Activated naive CD4-positive, alpha-beta T cell (primary cell): ENCODE measurements at places on chromosomes 4 and X.

- no peak for DNase-seq
Measured at GRCh38 chr4:743463-744211, 38.0 kb downstream of the PCGF3 start.

DNA sequence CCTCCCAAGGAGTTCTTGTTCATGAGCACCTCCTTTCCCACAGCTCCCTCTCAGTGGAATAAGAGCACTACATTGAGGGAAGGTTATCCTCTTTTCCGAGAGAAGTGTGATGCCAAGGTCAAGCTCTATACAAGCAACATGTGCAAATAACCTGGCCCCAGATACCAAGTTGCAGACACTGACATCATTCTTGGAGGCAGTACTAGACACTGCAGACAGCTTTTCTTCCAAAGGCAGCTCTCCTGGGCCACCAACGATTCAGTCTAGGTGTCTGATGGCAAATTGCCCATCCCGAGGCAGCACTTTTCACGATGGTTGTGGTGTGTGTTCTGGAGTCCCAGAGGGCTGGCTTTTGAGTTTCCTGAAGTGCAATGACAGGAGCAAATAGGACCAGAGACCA, 384.9 kb downstream of the TLL1 start:
- no peak for DNase-seq

DNA sequence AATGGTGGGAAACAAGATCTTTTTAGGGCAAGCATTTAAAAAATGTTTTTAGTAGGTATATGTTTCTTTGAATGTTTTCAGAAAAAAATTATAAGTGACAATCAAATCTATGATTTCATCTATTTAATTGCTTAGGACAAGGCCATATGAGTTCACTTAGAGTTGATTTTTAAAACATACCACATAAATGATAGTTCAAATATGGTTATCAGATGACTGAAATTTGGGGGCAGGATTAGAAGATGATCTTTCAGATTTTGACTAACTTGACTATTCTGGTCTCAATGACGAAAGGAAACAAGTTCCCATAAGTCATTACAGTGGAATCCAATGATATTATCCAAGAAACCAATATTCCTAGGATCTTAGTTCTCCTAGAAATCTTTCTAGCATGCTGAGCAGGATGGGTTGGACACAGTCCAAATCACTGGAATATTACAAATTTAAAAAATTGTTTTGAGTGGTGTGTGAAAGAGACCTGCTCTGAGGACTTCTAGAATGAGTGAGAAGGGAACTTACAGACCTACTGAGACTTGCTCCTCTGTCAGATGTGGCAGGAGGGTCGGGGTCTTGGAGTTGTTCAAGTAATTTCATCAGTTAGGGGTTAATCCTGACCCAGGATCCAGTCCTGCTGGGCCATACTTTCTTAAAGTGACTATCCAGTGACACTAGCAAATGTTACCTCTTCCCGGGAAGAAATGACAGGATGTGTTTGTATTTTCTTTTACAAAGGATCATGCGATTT, 20.0 kb downstream of the RHOH start:
- no peak for DNase-seq

- no peak for DNase-seq
Measured at GRCh38 chr4:167787231-167787630, 305.1 kb upstream of the ANXA10 start.

DNA sequence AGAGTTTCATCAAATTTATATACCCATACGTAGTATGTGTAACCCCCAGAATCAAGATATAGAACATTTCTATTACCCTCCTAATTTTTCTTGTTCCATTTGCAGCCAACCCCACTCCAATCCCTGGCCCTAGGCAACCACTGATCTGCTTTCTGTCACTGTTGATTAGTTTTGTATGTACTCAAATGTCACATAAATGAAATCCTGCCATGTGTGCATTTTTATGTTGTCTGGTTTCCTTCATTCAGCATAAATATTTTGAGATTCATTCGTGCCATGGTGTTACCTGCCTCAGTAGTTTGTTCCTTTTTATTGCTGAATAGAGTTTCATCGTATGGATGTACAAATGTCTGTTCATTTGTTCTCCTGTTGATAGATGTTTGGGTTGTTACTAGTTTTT, 126.3 kb downstream of the MID1IP1 start:
- no peak for DNase-seq

GRCh38 chr4:153064571-153064970, 128.4 kb downstream of the FHDC1 start:
- no peak for DNase-seq

DNA sequence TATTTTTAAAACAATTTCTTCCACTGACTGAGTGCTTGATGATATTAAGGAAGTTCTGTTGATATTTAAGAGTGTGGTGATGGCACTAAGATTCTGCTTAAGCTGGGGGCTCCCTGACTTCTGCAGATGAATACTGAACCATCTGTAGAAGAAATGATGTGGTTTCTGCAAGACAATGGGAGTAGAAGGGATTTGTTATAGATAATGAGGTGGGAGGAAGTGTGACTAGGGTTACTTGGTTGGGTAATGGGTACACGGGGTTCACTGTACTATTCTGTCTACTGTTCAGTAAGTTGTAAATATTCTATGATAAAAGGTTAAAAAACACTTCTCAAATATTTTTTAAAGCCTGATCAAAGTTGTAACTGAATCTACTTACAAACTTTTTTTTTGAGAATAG, 60.9 kb upstream of the TXK start:
- no peak for DNase-seq

- DNase-seq: no peak
Measured at GRCh38 chr4:106775636-106776035, 260.5 kb downstream of the DKK2 start.

DNA sequence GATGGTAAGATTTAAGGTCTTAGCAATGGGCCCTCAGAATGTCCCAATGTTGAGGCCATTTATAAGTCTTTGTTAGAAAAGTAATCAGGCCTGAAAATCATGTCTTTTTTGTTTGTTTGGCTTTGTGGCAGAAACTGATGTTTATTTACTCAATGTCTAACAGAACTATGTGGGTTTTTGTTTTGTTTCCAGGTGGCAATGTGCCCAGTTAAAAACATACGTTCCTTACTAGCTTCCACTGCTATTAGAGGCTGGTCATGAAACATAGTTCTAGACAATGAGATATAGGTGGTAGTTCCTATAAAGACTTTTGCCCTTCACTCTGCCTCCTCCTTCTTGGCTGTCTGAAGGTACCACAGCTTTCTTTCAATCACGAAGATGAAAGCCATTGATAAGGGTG, 108.8 kb downstream of the C4orf51 start:
- DNase-seq: no peak

DNA sequence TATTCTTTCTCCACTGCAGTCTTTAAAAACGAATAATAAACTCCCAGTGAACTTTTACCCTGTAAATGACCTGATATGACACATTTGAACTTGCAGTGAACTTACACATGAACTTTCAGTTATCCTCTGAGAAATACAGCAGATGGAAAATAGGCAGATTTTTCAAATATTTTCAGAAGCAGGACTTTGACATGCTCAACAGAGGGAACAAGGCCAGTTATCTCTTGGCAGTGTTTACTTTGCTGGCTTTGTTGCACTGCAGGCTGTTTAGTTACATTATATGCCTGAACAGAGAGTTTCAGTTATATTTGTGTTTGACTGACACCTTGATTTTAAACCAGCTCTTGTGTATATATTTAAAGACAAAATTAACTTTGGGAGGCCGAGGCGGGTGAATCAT, 47.6 kb upstream of the FGG start:
- DNase-seq: no peak

GRCh38 chr4:5708449-5709206, at the start of gene EVC2:
Gene EVC2, minus strand, starts transcription at chr4:5708559. Its CDS starts 46 bp downstream, at chr4:5708513.
- DNase-seq: no peak

DNA sequence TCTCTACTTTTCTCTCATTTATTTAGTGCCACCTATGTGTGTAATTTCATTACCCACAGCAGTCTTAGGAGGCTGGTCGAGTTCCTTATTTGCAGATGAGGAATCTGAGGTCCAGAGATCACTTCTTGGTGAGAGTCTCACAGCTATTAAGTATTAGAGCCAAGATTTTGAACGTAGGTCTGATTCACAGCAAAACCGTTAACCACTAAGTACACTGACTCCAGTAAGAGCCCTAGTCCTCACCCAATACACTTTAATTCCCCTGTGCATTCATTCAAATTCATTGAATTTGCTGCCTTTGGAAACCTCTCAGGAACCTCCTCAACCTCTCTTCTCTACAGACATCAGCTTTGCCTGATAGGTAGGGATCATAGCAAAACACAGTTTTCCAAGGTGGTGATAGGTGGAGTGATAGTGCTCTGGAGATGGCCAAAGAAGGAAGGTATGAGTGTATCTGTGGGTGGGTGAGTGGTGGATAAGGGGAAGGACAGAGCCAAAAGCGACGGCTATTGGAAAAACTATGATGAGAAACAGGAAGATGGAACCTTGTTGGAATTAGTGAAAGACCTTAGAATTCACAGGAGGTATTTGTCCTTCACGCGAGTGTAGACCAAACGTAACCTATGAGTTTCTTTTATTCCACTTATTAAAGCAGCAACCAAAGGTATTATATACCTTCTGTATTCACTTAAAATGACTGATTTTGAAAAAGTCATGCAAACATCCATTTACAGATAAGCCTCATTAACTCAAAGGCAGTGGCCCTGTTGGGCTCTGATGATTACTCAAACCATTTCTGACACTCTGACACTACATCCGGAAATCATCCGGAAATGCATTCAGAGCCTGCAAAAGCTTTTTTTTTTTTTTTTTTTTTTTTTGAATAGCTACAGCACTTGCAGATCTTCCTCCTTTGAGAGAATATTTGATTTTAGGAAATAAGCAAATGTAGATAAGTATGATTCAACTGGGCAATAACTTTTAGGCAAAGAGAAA, 6.3 kb downstream of the FMR1 start:
- DNase-seq: no peak

GRCh38 chrX:118973389-118974087, 880 bp upstream of the LONRF3 start:
- DNase-seq: no peak

- DNase-seq: no peak
Measured at GRCh38 chr4:76892001-76892400, 5.9 kb downstream of the SOWAHB start.
